ENCODE measurements at places on chromosomes 3 and 15.

DNA sequence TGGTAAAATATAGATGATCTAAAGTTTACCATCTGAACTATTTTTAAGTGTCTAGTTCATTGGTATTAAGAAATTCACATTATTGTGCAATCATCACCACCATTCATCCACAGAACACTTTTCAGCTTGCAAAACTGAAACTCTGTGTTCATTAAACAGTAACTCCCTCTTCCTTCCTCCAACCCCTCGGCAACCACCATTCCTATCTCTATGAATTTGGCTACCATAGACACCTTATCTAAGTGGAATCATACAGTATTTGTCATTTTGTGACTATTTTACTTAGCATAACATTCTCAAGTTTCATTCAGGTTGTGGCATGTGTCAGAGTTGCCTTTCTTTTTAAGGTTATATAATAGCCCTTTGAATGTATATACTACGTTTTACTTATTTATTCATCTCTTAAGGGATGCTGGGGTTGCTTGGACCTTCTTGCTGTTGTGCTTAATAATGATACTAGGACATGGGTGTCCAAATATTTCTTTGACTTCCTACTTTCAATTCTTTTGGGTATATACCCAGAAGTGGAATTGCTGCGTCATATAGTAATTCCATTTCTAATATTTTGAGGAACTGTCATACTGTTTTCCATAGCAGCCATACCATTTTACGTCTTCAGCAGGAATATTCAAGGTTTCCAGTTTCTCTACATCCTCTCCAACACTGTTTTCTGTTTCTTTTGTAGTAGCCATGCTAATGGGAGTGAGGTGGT is 20.9 kb downstream of the KAT2B start:
- DNase-seq = no peak

GRCh38 chr3:46893146-46893748 is 15.7 kb downstream of the PTH1R start:
- DNase-seq = no peak

- no peak for DNase-seq
These were observed 35.2 kb upstream of the ARL14 start for GRCh38 chr3:160641665-160642309.

GRCh38 chr3:64871834-64872249 is 184.0 kb upstream of the ADAMTS9 start:
- no peak for DNase-seq

- DNase-seq = no peak
These were observed 844.0 kb downstream of the DIPK2A start for GRCh38 chr3:144815655-144816054.

GRCh38 chr3:173943264-173943663 is 545.7 kb downstream of the NLGN1 start:
- DNase-seq = no peak

- DNase-seq = no peak
These were observed 101.6 kb upstream of the LPP start for GRCh38 chr3:188052169-188053035.

DNA sequence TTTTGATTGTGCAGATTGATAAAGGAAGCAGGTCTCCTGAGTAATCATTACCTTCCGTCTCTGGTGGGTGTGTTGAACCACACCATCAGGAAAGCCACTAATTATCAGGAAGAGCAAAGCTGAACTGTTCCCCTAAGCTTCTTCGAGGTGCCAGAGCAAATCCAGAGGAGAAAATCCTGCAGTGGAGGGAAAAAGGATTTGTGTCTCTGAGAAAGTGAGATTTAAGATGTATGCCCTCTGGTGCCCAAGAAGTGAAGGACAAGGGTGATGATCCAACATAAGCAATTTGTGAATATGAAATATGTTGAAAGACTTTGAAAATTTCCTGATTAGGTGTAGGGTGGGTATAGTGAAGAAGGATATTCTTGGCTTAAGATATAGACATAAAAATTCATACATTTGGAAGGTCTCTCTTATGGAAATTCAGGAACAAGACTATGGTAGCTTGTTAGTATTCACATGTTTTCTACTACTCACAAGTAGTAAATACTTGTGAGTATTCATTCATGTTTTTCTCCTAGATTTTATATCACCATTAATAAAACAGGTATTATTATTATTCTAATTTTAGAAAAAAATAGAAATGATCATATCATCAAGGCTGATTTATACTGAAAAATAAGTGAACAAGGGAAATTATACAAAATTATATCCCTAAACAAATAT is 34.8 kb downstream of the COMMD2 start:
- DNase-seq = peak; percentile 72
